ENCODE measurements at places on chromosomes 2 and 18.

- no peak for DNase-seq
Measured at GRCh38 chr2:142870526-142870925, 6.9 kb upstream of the KYNU start.

DNA sequence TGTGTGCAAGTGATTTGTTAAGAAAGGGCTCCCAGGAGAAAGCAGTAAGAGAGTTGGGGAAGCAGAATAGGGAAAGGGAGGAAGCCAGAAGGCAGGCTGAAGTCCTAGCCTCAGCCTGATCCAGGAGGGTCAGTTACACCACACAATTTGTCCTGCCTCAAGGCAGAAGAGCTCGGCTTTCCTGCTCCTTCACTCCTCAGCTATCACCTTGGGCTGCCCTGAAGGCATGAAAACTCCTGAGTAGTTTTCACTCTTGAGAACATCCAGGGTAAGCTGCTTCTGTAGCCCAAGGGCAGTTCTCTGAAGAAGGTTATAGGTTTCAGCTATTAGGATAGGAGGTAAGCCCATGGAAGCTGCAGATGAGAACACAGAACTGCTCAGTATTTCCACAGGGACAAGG, 47.4 kb upstream of the ANKRD44 start:
- no peak for DNase-seq

DNA sequence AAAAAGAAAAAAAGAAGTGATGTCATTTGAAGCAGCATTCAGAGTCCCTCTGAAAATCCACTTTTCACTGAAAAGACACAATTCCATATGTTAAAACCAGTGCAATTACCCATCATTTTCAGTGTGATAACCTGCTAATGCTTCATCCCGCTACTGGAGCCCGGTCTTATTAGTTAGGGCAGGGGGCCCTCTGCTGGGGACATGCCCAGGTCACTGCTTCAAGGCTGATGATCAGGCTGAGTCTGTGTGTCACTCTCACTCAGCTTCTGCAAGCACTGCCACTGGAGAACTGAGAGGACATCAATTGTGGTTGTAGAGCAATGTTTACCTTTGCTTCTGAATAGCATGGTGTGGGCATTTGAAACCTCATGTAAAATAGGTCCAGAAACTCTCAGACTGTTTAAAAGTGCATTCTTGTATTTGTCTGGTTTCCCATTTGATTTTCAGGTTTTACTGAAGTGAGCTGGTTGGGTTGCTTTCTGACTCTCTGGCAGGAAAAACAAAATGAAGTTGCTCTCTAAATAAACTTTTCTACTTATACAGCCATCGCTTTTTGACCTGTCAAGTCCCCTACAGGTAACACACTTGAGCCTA, 49.2 kb upstream of the NXPH2 start:
- DNase-seq: no peak

GRCh38 chr2:98025481-98026037, 29.8 kb upstream of the TMEM131 start:
- DNase-seq: no peak

DNA sequence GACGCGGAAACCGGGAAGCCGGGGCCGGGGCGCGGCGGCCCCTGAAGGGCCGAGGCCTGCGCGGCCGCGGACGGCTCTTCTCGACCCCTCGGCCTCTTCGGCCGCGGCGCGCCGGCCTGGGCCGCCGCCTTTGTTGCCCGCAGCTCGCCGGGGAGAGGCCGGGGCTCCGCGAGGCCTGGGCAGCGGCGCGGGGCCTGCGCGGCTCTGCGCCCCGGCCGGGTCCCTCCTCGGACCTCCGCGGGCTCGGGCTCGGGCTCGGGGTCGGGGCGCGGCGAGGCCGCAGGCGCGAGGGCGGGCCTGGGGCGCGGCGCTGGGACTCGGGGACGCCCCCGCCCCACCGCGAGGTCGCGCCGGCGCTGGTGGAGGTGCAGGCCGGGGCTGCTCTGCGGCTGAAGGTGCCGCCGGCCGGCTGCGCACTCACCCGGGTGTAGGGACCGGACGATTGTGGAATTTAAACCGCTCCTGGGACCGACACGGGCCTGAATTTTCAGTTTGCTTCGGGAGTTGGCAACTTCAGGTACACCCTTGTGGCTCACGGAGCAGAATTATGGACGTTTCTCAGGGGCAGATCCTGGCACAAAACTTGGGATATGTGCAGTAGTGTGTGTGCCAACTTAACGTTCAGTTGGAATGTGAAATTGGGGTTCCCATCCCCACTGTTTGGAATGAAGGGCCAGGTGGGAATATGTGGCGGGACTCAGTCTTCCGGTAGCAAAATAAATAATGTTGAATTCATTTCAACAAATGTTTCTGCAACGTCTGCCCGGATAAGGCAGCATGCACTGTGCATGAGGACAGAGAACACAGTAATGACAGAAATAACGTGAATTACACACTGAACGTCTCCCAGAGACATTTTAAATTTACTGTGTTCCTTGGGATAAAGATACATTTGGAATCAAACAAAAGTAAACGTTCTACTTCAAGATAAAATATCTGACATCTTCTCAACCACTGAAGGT, 787 bp downstream of the SOCS6 start:
- no peak for DNase-seq

GRCh38 chr2:165197346-165197745, 6.5 kb downstream of the SCN3A start:
- DNase-seq: no peak

DNA sequence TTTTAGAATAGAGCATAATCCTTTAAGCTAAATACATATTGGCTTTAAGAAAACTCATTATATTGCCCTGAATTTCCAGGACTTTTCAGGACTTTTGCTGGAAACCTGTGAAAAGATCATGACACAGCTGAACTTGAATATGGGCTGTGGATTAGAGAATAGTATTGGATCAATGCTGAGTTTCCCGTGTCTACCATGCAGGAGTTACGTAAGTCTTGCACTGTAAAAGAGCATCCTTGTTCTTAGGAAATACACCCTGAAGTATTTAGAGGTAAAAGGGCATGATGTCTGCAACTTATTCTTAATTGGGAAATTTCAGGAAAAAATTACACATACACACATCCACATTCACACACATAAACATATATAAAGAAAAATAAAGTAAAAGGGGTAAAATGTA, 82.1 kb downstream of the ZFP36L2 start:
- DNase-seq: no peak
